DMS153 (cell line): ENCODE measurements at places on chromosomes 2 and 18.

- no peak for DNase-seq
Measured at GRCh38 chr2:128612628-128613027, 294.0 kb upstream of the HS6ST1 start.

- peak; percentile 69 for DNase-seq
Measured at GRCh38 chr2:119290859-119291587, 67.4 kb downstream of the STEAP3 start.

DNA sequence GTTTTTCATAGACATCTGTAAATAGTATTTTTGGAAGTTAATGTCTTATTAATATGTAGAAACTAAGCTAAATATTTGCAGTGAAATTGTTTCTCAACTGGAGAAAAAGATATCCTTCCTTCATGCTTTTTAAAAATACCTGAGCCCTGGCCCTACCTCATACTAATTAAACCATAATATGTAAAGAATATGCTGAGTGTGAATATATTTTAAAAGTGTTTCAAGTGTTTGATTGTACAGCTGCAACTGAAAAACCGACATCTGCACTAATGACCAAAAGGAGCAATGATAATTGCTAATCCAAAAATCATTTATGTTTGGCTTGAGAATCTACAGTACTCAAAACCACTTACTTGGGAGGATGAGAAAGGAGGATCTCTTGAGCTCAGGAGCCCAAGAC is 156.7 kb downstream of the MBD5 start:
- no peak for DNase-seq

GRCh38 chr2:227411990-227412350 is 24.2 kb upstream of the SCYGR1 start:
- DNase-seq = no peak

GRCh38 chr18:32730068-32730467 is 42.8 kb downstream of the KLHL14 start:
- DNase-seq = peak; percentile 26

DNA sequence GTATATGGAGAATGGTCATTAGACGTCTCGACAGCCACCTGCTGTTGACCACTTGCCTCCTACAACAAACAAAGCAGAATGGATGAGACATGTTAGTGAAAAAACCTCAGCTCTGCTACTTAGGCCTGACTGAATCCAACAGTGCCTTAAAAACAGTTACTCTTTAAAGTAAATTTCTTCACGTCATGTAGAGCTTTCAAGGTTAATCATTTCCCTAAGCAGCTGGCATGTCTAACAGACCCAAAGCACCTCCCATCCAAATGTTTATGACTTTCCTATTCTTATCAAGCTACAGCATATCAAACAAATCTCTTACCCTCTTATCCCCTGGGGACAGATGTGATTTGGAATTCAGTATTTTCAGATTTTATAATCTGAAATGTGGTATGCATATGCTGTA is 75.6 kb upstream of the ITGB6 start:
- no peak for DNase-seq

- no peak for DNase-seq
Measured at GRCh38 chr2:144358979-144359541, 160.9 kb downstream of the ZEB2 start.

GRCh38 chr2:237268004-237268708 is 145.8 kb downstream of the COL6A3 start:
- no peak for DNase-seq

DNA sequence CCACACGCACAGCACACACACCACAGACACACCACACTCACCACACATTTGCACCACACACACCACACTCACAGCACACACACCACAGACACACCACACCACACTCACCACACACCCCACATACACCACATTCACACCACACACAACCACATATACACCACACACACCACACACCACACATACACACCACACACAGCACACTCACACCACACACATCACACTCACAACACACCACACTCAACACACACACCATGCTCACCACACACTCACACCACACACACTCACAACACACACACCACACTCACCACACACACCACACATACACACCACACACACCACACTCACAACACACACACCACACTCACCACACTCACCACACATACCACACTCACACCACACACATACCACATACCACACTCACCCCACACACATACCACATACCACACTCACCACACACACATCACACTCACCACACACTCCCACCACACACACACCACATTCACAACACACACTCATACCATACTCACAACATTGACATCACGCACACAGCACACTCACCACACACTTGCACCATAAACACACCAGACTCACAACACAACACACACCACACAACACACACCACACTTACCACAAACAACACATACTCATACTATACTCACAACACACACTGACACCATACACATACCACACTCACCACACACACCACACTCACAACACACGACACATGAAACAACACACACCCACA is 60.0 kb downstream of the SDC1 start:
- DNase-seq = no peak

DNA sequence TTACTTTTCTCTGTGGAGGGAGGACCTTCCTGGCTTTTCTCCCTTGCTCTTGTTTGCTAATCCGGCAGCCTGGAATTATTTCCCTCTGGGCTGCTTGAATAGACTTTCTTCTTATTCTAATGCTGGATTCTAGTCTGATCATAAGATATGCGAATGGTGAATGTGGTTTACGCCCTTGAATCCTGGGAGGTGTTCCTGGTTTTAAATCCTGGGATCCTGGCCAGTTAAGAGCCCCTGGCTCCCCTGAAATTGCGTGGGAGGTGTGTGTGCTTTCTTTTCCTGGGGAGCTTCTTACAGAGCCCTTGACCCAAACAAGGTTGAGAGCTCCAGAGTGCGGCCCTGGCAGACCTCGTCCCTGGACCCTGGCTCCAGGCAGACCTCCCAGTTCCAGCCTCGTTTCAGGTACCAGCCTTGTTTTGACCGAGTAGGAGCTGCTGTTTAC is 2.8 kb downstream of the SH3BP4 start:
- DNase-seq = no peak

GRCh38 chr2:120977582-120978358 is 242.1 kb downstream of the GLI2 start:
- DNase-seq = no peak
